Kidney glomerular epithelial cell (primary cell): ENCODE measurements at places on chromosomes 2 and 18.

GRCh38 chr2:23631389-23631788, 246.4 kb downstream of the KLHL29 start:
- no peak for DNase-seq

- peak; percentile 88 for DNase-seq
Measured at GRCh38 chr2:226256237-226256636, 543.4 kb downstream of the IRS1 start.

- DNase-seq: no peak
Measured at GRCh38 chr2:32981612-32982011, 34.9 kb downstream of the LTBP1 start.

DNA sequence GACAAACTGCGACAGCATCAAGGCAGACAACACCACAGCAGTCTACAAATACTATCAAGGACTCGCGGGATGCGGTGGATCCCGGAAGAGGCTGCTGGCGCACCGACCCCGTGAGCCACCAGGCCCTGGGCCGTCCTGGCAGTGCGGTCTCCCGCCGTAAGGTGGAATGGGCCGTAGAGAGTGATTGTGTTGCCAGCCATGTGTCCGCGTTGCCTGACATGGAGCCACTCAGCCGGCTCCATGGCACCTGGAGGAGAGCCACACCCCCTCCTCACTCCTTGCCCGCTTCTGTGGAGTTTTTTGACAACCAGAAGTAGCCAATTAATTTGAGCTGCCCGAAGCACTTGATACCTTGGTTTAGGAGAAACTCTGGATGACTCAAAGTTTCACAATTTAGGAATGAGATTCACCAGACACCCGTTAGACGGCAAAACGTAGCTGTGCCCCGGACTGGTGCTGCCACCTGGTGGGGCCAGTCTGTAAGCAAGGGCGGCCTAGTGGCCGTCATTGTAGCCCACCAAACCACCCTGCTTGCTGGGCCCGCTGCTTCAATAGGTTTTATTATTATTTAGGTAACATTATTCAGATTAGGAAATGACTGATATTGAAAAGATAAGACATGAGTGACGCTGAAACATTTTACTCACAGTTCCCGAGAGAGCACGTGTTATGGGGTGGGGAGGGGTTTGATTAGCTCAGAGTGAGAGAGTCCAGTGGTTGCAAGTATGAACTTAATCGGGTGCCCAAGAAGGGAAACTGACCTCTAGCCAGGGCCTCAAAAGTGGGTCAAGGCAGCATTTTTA, 10.2 kb upstream of the IMP4 start:
- DNase-seq: peak; percentile 35

- no peak for DNase-seq
Measured at GRCh38 chr2:195092341-195092740, 564.7 kb upstream of the SLC39A10 start.

GRCh38 chr2:171095014-171095582, 65.6 kb downstream of the TLK1 start:
- DNase-seq: no peak

DNA sequence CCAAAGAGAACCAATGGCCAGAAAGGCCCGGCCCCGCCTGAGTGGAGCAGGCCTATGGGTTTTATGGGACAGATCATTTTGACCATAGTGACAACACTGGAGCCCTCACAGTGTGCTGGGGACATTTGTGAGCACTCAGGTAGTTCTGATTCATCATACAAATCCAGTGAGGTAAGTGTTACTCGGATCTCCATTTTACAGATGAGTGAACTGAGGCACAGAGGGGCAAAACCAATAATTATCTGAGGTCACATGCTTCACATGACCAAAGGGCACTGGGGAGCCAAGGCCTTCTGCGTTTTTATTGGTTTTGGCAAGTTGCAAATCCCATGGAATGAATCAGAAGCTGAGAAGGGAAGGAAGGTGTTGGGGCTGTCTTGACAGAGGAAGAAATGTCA, 111.5 kb upstream of the MGAT5 start:
- peak; percentile 27 for DNase-seq

DNA sequence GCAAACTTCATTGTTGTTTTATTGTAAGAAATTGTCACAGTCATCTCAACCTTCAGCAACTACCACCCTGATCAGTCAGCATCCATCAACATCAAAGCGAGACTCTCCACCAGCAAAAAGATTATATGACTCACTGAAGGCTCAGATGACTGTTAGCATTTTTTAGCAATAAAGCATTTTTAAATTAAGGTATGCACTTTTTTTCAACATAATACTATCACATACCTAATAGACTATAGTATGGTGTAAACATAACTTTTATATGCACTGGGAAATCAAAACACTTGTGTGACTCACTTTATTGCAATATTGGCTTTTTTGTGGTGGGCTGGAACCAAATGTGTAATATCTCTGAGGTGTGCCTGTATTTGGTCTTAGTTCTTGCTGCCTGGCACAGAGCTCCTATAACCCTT, 15.6 kb downstream of the SCN1A start:
- DNase-seq: no peak

DNA sequence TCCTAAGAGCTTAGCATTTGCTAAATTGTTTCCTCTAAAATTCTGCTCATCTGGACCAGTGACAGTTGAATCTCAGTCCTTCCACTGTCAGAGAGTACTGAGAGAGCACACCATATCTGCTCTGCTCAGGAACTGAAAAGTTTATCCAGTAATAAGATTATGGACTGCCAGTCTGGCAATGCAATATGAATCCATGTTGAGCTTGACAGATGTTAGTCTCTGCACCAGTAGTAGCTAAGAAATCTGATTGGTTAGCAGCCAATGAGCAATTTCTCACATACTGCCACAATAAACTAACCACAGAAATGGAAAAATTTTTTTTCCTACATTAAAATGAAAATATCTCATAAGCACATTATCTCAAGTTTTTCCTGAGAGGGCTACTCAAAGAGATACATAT, 2.3 kb downstream of the PRKD3 start:
- DNase-seq: no peak

DNA sequence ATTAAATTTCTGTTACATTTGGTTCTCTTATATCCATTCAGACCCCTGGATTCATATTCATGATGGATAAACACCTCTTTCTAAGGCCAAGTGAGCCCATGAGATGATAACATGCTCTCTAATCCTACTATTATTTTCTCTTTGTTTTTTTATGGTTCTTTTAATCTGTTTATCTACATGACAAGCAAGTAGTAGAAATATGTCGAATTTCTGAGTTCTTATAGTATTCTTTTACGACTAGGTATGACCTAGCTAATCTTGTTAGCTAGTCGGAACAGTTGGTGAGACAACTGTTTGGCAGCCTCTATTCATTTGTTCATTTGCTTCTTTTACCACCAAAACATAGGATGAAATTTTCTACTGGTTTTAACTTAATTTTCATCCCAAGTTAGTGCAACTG, 98.1 kb upstream of the SCG2 start:
- no peak for DNase-seq

GRCh38 chr2:42342061-42342794, 18.8 kb downstream of the COX7A2L start:
- DNase-seq: peak; percentile 56

GRCh38 chr2:109614715-109615636, 812 bp downstream of the SOWAHC start:
- DNase-seq: no peak

- no peak for DNase-seq
Measured at GRCh38 chr18:41396861-41397260, 558.2 kb upstream of the PIK3C3 start.

- no peak for DNase-seq
Measured at GRCh38 chr18:42176599-42176998, 221.6 kb downstream of the PIK3C3 start.

- no peak for DNase-seq
Measured at GRCh38 chr2:12094134-12094533, 347.7 kb downstream of the LPIN1 start.

- DNase-seq: no peak
Measured at GRCh38 chr2:128726236-128726635, 407.6 kb upstream of the HS6ST1 start.

DNA sequence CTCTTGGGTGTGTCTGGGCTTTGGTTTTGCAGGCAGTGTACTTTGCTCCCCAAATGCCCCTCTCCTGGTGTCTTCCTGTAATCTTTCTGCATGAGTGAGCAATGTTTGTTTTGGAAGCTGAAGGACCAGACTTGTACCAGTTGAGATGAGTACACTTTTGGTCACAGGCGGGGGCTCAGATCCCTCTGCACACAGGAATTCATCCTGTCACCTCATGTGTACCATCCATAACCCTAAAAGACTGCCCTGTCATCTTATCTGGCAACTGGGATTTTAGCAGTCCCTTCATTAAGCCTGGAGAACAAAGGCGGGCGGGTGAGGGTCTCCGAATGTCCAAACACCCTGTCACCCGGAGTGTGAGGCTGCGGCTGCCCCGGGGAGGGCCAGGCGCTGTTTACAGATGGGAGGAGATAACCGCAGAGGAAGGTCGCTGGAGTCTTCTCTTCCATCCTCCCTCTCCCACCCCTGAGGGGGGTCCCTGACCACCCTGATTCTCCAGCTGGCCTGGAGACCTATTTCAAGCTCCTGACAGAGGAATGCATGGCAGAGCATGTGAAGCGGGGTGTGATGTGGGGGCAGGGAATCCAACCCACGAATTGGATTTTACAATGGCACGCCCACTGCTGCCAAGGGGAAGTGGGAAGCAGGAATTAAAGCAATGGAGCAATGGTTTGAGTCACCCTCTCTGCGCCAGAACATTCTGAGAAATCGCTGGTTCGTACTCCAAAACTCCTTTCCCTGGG, 158.2 kb upstream of the MYCN start:
- DNase-seq: peak; percentile 55
